ENCODE measurements at places on chromosomes 7 and 10.

DNA sequence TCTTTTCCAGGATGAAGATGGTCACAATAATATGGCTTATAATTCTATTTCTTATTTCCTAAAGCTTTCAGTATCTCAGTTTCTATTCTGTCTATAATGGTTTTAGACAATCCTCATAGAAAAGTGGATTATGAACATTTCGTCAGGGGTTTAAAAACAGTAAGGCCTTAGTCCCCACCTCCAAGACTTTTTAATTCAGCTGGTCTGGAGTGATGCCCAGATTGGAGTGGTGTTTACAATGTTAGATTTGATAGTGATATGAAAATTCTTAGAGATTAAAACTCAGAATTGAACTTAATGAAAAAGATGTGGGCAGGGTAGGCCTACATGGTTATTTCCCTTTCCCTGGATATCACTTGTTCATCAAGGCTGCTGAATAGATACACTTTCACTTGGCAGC, 1238.3 kb downstream of the SORCS3 start:
- no peak for DNase-seq

DNA sequence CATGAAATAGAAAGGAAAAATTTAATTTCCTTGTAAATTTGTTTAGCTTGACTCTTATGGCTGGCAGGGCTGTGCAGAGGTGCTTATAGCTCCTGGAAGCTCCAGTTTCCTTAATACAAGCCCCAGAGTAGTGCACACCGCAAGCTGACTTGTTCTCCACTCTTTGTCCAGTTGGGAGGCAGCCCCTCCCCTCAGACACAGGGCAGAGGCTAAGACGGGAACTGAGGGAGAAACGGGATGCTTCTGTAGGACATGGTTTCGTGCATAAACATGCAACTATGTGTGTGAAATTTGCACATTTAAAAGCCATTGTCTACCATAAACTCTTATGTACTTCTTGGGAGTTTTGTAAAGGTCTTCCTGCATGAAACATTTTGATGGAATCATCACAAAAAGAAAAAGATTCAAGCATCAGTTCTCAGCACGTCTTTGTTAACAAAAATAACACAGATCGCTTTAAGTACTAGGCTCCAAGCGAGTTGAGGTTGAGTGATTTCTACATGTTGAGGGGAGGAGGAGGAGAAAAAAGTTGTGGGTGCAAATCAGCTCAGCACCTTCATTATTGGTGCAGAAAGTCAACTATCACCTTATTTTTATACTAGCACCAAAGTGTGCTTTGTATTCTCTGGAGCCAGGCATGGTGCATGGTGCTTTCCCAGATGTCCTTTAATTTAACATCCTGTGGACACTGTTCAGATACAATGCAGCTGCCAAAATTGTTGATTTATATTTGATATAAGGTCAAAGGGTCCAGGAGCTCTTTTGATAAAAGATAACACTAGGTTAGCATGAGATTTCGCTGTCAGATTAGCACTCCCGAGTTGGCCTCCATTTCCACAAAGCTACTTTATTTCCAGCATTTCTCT, 124.5 kb downstream of the CHN2 start:
- DNase-seq, result no peak

- no peak for DNase-seq
Observed at GRCh38 chr7:74272305-74273038, 16.7 kb upstream of the CLIP2 start.

DNA sequence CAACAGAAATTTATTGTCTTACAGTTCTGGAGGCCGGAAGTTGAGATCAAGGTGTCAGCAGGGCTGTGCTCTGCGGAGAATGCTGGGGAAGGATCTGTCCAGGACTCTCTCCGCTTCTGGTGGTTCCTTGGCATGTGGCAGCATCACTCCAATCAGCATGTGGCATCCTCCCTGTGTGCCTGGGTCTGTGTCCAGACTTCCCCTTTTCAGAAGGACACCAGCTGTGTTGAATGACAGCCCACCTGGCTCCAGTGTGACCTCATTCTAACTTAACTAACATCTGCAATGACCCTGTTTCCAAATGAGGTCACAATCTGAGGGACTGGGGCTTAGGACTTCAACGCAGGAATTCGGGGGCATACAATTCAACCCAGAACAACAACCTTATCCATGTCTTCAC, 141.9 kb downstream of the BMS1 start:
- DNase-seq, result no peak

GRCh38 chr7:91353848-91354247, 89.6 kb downstream of the FZD1 start:
- no peak for DNase-seq

DNA sequence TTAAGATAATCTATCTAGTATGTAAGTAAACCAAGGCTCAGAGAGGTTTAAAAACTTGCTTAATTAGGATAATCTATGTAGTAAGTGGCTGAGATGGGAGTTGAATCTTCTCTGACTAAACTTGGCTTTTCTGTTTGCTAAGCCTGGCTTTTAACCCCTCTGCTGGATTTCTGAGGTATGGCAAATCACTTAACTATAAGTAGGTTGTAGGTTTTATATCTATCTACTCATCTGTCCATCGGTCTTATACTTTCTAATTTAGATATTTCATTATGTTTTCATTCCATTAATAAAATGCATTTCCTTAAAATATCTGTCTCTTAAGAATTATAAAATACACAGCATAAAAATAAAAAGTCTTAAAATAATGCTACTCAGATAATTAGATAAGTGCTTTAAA, 59.4 kb downstream of the ST7 start:
- DNase-seq, result no peak

DNA sequence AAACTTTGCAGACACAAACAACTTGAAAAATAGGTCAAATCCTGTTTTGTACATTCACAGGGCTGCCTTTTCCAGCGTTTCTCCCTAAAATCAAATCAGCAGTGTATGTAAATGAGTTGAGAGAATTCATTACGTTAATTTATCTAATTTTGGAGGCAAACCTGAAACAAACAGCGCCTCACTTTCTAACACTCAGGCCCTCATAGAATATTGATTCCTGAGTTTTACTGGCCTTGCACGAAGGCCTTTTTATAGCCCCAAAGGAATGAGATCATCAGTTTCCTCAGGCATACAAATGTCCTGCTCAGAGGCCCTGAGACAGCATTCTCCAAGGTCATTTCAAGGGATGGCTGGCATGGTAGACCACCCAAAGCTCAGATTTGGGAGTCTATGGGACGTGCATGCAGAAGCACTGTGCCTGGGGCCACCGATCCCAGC, 131.7 kb upstream of the CHST15 start:
- DNase-seq, result no peak

- DNase-seq, result no peak
Observed at GRCh38 chr10:117266812-117267211, 25.9 kb downstream of the SLC18A2 start.

GRCh38 chr7:65448816-65449504, 75.3 kb downstream of the ZNF92 start:
- DNase-seq, result no peak

DNA sequence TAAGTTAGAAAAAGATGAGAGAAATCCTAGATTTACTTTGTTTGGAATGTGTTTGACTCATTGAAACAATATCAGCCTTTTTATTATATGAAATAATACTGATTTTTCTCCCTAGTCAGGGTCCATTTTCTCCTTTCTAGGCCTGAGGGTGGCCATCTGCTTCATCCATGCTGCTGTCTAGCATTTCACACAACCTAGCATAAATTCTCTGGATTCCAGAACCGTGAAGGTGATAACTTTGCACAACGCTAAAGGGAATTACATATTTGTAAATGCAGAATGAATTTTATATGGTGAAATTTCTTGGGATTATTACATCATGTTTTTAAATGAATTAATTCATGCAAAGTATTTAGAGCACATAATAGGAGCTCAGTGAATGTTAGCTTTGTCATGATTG, 505.1 kb downstream of the INHBA start:
- no peak for DNase-seq

DNA sequence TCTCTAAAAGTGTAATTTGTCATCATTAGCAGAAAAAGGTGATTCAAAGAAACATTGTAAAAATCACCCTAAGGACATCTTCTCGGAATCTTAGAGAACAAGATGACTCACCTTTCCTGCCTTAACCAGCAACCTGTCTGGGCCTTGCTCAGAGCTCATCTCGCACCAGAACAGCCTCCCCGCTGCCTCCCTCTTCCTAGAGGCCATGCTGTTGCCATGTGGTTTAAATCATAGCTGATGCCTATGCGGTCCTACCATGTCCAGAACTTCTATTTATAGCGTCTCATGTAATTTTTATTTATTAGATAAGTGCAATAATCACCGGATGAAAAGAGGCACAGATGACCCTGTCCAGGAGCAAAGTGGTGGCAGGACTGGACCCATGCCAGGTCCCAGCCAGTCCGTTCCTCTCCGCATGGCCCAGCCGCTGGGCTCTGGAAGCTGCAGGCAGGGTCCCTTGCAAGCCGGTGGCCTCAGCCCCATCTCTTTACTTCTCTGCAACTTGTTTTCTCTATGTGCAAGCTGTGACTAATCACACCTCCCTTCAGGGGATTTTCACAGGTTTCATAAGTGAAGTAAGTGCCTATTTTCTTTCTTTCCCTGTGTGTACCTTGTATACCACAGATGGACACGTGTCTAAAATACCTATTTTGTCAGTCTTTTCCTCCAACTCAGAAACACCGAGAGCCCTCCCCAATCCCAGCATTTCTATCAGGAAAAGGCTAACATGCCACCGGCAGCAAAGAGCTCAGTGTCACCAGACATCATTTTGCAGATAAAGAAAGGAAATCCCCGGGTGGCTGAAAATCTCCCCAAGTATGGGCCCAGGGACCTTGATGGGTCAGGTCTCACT, 27.1 kb downstream of the KLF6 start:
- peak; percentile 56 for DNase-seq

GRCh38 chr10:99296605-99297004, 32.6 kb upstream of the CNNM1 start:
- DNase-seq, result no peak

DNA sequence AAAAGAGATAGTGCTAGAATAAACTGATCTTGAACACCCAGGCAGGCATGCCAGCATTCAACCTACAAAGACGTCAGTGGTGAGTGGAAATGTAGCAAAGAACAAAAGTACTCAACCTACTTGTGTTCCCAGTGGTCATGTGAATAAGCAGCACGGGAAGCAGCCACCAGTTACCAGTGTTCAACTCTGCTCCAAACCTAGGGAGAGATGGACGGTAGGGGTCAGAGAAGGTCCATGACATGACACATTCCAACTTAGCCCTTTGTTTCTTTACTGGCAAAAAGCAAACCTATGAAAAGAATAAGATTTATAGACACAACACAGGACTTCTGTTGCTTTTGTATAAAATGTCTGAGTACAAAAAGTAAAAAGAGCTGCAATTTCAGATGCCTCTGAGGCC, 511.4 kb downstream of the XPNPEP1 start:
- DNase-seq, result no peak

DNA sequence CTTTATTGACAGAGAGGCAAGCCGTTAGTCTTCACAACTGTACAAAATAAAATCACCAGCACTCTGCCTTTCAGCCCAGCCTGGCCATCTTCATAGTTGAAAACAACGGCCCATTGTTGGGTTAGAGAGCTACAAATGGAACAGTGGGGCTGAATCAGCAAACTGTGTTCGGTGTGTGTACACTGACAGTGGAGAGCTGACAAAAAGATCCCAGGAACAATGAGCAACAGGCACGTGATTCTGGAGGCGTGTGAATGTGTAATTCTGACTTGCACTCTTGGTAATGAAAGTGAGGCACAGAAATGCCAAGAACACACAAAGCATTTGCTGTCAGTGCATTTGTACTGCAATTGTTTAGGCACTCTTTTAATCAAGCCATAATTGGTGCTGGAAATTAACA, 303.7 kb downstream of the WDR11 start:
- DNase-seq, result no peak

DNA sequence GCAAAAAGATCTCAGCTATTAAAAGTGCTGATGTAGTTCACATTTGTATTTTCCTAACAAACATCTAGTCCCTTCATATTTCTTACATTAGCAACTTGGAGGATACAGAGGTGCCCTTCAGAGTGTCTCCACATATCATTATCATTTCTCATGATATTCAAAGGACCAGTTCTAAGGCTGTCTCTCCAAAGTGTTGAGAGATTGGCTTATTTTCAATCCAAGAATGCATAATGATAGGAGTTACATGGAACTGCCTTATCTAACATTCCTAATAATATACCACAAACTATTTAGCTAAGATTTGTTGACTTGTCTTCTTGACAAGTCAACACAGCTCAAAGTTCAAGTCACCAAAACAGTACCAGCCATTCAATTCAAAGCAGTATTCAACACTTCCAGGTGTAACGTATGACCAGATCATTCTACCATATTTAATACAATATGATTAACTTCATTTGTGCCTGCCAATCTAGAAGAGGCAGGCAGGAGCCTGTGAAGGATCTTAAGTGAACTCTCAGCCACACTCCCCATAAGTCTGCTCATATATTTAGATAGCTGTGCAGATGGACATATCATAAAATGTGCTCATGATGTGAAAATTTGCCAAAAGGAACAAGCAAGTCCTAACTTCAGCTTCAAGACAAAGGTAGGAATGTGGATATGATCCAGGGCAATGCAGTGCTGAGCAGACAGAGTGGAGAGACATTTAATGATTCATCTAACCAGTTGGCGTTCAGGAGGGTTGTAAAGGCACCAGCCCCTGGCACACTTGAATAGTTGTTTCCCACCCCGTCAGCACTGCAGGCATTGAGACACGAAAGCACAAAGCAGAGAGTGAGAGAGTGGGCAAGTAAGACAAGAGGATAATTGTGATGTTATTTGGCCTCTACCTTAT, 108.3 kb downstream of the MTERF1 start:
- no peak for DNase-seq

- DNase-seq, result peak; percentile 52
Observed at GRCh38 chr7:105656922-105657521, 75.7 kb upstream of the EFCAB10 start.

DNA sequence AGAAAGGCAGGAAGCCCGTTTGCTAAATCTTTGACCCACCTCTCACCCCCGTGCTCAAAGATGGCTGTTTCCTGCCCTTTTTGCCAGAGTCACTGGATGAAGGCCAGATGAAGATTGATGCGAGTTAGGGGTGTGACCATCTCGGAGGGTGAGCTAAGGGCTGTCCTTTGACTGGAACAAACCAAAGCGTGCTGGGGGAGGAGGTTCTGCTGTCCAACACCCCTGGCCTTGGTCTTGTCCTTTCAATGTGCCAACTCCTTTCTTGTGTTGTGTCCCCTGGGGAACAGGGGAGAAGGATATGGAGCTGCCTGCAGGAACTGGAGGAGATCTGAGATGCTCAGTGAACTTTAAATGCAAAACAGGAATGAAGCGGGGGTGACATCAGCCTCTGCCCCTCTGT, 90.3 kb upstream of the ADAM12 start:
- DNase-seq, result no peak

GRCh38 chr7:138091032-138091431, 14.8 kb downstream of the AKR1D1 start:
- no peak for DNase-seq

DNA sequence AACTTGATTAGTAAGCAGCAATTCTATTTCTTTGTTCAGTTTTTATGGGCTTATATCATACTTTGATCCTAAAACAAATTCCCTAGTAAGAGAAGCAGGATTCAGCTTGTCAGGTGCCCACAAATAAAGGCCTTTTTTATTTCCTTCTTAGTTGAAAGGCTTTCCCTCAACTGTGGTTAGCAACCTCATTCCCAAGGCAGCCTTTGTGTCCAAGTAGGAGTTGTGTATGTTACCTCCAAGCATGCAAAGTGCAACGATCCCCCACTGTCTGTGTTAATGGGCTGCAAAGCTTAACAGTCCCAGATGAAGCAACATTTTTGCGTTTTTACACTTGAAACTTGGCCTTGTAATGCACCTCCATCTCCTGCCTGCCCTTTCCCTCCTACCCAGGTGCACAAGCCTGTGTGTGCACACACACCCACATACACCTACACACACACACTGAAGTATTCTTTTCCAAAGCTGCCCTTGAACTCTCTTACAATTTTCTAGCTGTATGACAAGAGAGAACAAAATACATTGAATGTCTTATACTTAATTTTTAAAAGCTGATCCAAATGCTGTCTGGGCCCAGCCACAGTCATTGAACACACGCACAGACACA, 278.2 kb downstream of the SNX13 start:
- DNase-seq, result no peak
